ENCODE measurements at places on chromosomes 1 and 21.
A peak's percentile ranks its signal among the peaks of the same experiment; 100 is the strongest.

DNA sequence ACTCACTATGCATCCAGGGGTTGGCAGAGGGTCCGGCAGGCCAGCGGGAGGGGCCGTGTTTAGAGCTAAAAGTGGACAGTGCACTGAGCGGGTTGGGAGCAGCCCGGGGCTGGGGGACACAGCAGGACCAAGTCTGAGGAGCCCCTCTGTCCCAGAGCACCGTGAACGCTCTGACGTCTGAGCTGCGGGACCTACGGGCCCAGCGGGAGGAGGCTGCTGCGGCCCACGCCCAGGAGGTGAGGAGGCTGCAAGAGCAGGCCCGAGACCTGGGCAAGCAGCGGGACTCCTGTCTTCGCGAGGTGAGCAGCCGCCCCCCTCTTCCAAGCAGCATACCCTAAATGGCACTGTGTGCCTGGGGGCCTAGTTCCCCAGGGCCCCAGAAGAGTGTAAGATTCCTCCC is 25.8 kb downstream of the MFAP2 start:
- DNase-seq, result no peak

DNA sequence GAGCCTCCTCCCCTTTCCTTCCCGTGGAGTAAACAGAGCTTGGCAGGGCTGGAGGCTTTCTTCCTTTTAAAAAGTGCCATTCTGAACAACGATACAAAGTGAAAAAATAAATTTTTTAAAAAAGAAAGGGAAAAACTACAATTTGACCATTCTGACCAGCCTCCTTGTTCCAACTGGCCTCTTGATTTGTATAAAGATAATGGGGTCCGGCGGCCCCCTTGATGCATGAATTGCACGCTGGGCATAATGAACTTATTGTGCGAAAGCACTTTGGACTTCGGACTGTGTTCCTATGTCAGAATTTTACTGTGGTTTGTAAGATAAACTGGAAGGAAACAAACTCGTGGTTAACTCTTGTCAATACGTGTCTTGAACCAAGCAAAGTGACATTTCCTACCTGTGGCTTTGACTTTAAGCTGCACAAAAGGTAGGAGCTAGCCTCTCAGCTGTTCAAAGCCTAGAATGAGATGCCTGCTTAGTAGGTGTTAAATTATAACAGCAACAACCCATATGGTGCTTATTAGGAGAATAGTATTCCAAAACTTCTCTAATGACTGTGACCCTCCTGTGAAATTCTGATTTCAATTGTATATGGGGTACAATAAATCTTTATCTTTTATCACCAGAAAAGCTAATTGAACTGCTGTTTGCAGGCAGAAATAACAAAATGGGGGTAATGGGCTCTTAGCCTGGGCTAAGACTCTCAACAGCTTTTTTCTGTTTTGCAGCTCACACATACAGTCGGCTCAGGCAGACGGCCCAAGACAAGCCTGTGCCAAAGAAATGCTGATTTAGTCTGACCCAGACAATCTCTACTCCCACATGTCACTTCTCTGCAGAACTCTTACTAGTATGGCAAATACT is 9.3 kb downstream of the IRF2BP2 start:
- no peak for DNase-seq

DNA sequence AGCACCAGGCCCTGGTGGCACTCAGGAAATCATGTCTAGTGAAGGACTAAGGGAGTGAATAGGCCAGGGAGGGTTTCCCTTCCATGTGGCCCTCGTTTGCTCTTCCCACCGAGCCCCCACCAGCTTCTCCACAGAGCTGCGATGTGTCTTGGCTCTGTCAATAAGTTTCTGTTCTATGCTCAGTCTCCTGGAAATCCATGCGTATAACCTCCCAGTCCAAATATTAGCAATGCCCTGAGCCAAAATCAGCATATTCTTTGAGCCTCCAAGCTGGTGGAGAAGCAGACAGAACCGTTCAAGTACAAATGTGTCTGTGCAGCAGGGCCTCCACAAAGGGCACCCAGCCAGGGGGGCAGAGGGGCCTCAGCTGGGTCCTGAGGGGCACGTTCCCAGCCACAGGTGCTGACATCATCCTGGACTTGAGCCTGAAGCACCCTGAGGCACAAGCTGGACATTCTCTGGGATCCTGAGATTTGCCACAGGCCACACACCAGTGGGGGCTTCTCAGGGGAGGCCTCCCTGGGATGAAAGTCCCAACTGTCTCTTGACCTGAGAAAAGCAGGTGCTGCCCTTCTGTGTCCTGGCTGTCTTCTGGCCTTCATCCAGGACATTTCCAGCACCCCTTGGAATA is 350.5 kb upstream of the VAMP3 start:
- no peak for DNase-seq

DNA sequence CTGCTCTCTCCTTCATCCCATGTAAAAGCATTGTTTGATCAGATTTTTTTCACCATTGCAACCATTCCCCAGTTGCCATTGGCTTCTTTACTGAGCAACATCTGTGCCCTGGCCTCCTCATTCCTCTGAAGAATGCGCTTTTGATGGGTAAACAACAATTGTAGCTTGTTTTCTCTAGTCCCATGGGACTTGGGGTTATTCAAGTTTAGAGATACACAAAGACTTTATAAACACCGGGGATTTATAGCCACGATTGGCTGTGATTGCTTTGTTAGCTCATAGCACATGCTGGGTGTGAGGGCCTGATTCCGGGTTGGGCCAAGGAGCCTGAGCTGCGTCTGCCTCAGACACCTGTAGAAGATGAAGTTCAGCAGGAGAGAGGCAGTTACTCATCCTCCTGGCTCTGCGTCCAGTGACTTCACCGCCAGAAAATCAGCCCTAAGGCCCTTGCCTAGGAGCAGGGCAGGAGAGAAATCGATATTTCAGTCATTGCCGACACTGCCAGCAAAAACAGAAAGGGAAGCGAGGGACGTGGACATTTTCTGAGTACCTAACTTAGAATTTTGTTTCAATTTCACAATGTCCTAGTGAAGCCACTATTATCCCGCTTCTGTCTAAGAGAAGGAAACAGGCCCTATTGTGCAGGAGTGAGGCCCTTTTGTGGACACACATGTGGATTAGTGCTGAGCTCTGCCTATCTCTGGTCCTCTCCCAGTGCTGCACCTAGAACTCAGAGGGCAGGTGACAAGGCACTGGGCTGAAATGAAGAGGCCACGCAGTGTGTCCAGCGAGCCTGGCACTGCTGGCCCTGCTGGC is 159.8 kb upstream of the USP24 start:
- DNase-seq, result no peak

- DNase-seq, result no peak
These were observed 131.0 kb upstream of the HMCN1 start for GRCh38 chr1:185603158-185603557.

GRCh38 chr1:26500488-26501175 is 28.4 kb downstream of the HMGN2 start:
- peak; percentile 88 for DNase-seq

GRCh38 chr1:206471415-206471801 is 1.1 kb downstream of the IKBKE start:
- no peak for DNase-seq

- DNase-seq, result no peak
These were observed 30.9 kb downstream of the RGS5 start for GRCh38 chr1:163171826-163172225.

DNA sequence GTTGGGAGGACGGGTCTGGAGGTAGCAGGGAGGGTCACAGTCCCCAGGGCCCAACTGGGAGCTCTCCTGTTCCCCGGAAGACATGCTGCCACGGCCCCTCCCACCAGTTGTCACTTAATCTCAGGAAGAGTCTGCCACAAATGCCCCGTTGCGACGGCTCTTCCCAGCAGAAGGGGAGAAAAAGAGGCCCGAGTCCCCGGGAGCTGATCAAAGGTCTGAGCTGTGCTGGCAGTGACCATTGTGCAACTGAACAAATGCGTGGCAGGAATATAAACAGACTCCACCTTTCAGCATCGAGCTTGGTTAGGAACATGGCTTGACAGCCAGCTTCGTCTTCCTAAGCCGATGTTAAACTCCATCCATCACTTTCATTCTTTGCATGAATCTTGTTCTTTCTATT is 27.8 kb upstream of the ZBTB21 start:
- DNase-seq, result no peak
